Activated CD8-positive, alpha-beta memory T cell treated with anti-CD3 and anti-CD28 coated beads, Interleukin-2, amount 10 ng/mL, durations not matched to agents 7 days and 5 days (primary cell): ENCODE measurements at places on chromosomes 3 and 15. TPM values are rescaled to one million over a fixed set of nuclear protein-coding genes. Genes with fewer than 3 reads are reported as not detected.

DNA sequence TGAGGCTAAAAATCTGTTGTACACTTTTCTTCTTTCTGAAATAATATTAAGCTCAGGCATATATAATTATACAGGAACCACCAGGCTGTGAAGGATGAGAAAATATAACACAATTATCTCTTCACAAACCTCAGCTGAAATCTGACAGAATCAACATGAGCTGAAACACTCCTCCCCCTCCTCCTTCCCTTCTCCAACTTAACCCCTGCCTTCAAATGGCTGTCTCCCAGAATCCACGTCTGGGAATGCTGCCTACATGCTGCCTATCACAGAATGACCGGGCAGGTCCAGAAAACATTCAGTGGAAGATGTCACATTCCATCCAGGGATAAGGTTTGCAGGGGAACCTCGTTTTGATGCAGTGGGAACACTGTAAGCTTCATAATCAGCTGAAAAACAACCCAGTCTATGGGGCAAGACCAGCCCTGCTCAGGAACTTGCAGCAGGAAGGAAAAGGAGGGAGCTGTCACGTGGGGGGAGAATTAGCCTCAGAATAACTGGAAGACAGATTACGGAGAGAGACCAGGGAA lies 44.0 kb upstream of the SEMA6D start:
- H3K4me1 ChIP-seq: no peaks in the 10 kb centered on the region
- no peak overlapping the region for H3K4me3 ChIP-seq
- H3K27ac ChIP-seq: no peak overlapping the region
- DNase-seq: no peak

DNA sequence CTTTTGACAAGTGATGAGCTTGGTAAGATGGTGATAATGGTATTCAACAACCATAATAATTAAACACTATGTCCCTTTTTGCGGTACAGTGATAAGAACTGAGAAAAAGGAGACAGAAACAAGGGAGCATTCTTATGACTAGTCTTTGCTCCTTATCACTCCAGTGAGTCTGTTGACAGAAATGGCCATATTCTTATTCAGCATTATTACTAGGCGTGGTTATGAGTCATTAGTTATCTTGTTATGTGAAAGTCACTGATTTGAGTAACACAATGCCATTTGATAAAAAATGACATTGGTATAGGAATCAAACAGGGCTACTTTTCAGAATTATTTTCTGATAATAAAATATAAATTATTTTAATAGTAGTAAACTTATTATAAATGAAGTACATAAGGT lies 193.5 kb downstream of the C3orf38 start:
- no peak overlapping the region for H3K4me3 ChIP-seq
- H3K27me3 ChIP-seq: no peaks in the 10 kb centered on the region
- H3K27ac ChIP-seq: no peak overlapping the region
- H3K36me3 ChIP-seq: no peaks in the 10 kb centered on the region
- no peaks in the 10 kb centered on the region for H3K4me1 ChIP-seq
- DNase-seq: no peak

GRCh38 chr15:90481023-90481422 lies 48.7 kb upstream of the CRTC3 start:
- peak overlapping the region; percentile 31 for H3K27ac ChIP-seq
- H3K4me3 ChIP-seq: no peak overlapping the region
- DNase-seq: peak; percentile 89
- H3K36me3 ChIP-seq: peaks cover 67% of the 10 kb centered on the region

- H3K4me3 ChIP-seq: no peak overlapping the region
- no peak overlapping the region for H3K27ac ChIP-seq
- no peaks in the 10 kb centered on the region for H3K4me1 ChIP-seq
- no peaks in the 10 kb centered on the region for H3K27me3 ChIP-seq
- no peaks in the 10 kb centered on the region for H3K36me3 ChIP-seq
- no peak for DNase-seq
Observed at GRCh38 chr15:36053746-36054145, 507.8 kb upstream of the DPH6 start.

DNA sequence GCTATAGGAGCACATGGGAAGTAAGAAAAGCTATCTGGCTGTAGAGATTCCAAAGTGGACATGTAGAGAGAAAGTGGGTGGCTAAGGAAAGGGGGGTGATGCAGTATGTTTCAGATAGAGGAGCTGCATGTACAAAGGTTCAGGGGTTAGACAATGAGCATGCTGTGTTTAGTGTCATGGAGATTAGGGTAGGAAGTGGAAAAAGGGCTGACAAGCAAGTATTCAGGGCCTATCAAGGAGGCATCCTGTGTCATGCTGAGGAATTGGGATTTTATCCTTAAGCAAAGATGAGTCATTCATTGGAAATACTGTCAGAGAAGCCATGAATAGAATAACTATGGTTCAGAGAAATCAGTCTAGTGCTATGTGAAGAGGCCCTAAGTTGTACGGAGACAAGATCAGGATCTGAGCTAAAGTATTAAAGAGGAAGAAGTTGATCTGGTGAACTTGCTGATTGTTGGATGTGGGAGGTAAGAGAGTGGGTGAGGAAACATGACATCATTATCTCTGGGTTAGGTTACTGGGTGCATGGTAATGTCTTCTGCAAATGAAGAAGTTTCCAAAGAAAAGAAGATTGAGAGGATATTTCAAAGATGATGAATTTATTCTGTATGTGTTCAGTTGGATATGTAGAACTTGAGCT lies 176.7 kb upstream of the GOLIM4 start:
- no peak overlapping the region for H3K4me3 ChIP-seq
- no peak for DNase-seq
- H3K27ac ChIP-seq: no peak overlapping the region
- no peaks in the 10 kb centered on the region for H3K4me1 ChIP-seq
- H3K27me3 ChIP-seq: no peaks in the 10 kb centered on the region

Gene COL6A5
- total RNA-seq: 0.02 TPM

GRCh38 chr15:78049691-78050440 lies 27.6 kb downstream of the TBC1D2B start:
- peaks cover 37% of the 10 kb centered on the region for H3K36me3 ChIP-seq
- H3K4me1 ChIP-seq: peaks cover 96% of the 10 kb centered on the region
- H3K4me3 ChIP-seq: peak overlapping the region; percentile 48
- peak overlapping the region; percentile 94 for H3K27ac ChIP-seq

- no peaks in the 10 kb centered on the region for H3K4me1 ChIP-seq
- peaks cover 8% of the 10 kb centered on the region for H3K36me3 ChIP-seq
- no peaks in the 10 kb centered on the region for H3K27me3 ChIP-seq
- no peak overlapping the region for H3K27ac ChIP-seq
- no peak overlapping the region for H3K4me3 ChIP-seq
- no peak for DNase-seq
Observed at GRCh38 chr3:112348943-112349342, 16.0 kb downstream of the CD200 start.

GRCh38 chr3:58628823-58629562 lies 37.6 kb downstream of the FAM3D start:
- no peak overlapping the region for H3K4me3 ChIP-seq
- DNase-seq: no peak
- no peaks in the 10 kb centered on the region for H3K36me3 ChIP-seq
- peaks cover 3% of the 10 kb centered on the region for H3K27me3 ChIP-seq
- H3K27ac ChIP-seq: no peak overlapping the region
- H3K4me1 ChIP-seq: peaks cover 5% of the 10 kb centered on the region
